Spinal cord (tissue), 10 donors: ENCODE measurements at places on chromosomes 12 and 14.

DNA sequence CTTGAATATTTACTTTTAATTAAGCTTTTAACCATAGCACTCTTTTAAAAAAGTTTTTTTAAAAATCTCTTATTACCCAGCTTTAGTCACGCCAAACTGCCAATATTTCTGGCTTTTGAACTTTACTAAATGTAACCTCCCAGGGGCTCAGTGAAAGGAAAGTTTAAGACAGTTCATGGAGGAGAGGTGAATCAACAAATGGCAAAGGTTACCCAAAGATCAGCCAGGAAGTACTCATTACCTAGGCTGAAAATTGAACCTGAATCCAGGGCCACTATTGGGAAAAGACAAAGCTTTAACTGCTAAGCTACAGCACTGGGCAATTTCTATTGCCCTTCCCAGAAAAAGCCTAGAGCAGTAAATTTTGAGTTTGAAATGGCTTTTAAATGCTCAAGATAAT, 282.2 kb downstream of the GPHN start:
- no peak overlapping the region for H3K4me3 ChIP-seq
- no peaks in the 10 kb centered on the region for H3K4me1 ChIP-seq
- H3K27ac ChIP-seq: no peak overlapping the region
- H3K27me3 ChIP-seq: no peaks in the 10 kb centered on the region

GRCh38 chr14:102594514-102595175, 2.2 kb downstream of the RCOR1 start:
- no peaks in the 10 kb centered on the region for H3K27me3 ChIP-seq
- peaks cover 21% of the 10 kb centered on the region for H3K4me1 ChIP-seq
- peaks cover 10% of the 10 kb centered on the region for H3K36me3 ChIP-seq
- no peak overlapping the region for H3K4me3 ChIP-seq

DNA sequence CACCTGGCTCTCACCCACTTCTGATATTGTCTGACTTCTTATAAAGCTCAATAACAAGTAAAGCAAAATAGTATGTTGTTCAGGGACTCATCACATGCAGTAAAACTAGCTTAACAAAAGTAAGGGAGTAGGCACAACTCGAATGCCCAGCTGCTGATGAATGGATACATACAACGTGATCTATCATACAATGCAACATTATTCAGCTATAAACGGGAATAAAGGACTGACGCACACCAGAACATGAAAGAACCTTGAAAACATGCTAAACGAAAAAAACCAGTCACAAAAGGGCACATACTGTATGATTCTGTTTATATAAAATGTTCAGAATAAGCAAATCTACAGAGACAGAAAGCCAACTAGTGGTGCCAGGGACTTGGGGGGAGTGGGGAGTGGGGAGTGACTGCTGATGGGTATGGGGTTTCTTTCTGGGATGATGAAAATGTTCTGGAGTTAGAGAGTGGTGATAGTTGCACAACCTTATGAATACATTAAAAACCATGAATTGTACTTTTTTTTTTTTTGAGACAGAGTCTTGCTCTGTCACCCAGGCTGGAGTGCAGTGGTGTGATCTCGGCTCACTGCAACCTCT, 11.1 kb downstream of the PLBD2 start:
- H3K4me1 ChIP-seq: peaks cover 3% of the 10 kb centered on the region
- H3K27ac ChIP-seq: no peak overlapping the region
- no peak overlapping the region for H3K4me3 ChIP-seq
- no peak for DNase-seq

- H3K4me1 ChIP-seq: no peaks in the 10 kb centered on the region
- no peak overlapping the region for H3K27ac ChIP-seq
- H3K36me3 ChIP-seq: peaks cover 40% of the 10 kb centered on the region
- DNase-seq: no peak
- no peaks in the 10 kb centered on the region for H3K27me3 ChIP-seq
- no peak overlapping the region for H3K4me3 ChIP-seq
These were observed 20.4 kb downstream of the HNRNPC start for GRCh38 chr14:21248739-21249411.

DNA sequence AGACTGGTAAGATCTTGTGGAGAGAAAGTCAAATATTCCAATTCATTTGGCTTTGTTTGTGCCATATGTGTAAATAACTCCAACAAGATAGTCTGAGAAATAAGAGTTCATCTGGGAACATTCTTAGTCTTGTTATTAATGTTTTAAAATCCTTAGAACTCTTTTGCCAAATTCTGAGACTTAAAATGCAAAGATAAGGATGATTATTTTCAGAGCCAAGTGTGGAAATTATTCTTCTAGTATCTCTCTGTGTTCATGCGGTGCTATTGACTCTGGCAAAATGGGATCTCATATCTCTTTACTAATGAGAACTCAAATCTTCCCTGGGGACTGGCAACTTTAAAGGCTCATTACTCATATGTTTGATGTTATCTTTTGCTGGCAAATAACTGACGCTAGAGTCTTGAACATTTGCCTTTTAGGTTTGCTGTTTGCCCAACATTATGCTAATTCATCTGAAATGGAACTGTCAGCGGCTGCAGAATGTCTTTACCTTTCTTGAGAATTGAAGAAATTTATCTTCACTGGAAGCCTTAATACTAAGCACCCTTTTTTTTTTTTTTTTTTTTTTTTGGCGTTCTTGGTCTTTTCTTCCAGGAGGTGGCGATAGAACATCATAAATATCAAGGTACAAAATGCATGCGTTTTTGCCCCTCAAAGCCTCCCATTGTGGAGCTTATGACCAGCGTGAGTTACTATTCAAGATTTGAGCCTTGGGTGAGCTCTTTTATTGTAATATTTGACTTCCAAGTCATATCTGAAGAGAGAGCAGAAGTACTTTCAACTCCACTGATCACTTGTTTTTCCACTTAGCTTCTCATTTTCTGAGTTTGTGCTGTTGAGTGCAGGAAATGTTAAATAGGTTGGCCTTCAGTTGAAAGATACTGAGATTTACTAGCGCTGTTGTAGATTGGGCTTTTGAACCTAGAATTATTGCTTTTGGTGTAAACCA, 86.5 kb downstream of the CAND1 start:
- peak; percentile 93 for DNase-seq
- no peaks in the 10 kb centered on the region for H3K4me1 ChIP-seq
- no peaks in the 10 kb centered on the region for H3K27me3 ChIP-seq
- peak overlapping the region; percentile 54 for H3K27ac ChIP-seq
- H3K4me3 ChIP-seq: no peak overlapping the region

- no peaks in the 10 kb centered on the region for H3K36me3 ChIP-seq
- no peaks in the 10 kb centered on the region for H3K4me1 ChIP-seq
- no peak for DNase-seq
These were observed 1808.9 kb upstream of the SEL1L start for GRCh38 chr14:83342590-83342989.

DNA sequence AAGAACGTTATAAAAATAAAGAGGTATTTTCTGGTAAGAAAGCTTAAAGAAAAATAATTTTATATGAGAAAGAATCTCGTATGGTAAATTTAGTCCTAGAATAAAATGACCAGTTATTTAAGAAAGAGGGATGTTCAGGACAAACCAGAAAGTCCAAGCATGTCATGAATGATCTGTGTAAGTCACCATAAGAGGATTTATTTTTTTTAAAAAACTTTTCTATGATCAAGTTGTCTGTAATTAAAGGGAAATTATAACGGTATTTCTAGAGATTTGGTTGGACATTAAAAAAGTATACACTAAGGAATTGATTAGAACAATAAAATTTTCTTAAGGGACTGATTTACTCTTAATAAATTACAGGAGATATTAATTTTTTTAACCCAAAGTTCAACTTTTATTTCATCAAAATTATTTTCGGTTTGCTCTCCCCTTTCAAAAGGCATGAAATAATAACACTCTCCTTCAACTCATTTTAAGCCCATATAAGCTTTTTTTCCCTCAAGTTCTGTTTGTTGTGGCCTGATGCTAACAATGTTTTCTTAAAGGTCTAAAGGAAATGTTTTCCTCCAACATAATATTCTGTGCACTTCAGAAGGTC, 49.9 kb upstream of the CPSF6 start:
- no peak overlapping the region for H3K4me3 ChIP-seq
- no peak for DNase-seq
- no peaks in the 10 kb centered on the region for H3K27me3 ChIP-seq
- no peak overlapping the region for H3K27ac ChIP-seq

GRCh38 chr12:79934281-79935020, 446 bp downstream of the PPP1R12A start:
- no peaks in the 10 kb centered on the region for H3K36me3 ChIP-seq
- H3K4me1 ChIP-seq: no peaks in the 10 kb centered on the region
- peak overlapping the region; percentile 95 for H3K27ac ChIP-seq
- peak overlapping the region; percentile 81 for H3K4me3 ChIP-seq
- no peaks in the 10 kb centered on the region for H3K27me3 ChIP-seq

DNA sequence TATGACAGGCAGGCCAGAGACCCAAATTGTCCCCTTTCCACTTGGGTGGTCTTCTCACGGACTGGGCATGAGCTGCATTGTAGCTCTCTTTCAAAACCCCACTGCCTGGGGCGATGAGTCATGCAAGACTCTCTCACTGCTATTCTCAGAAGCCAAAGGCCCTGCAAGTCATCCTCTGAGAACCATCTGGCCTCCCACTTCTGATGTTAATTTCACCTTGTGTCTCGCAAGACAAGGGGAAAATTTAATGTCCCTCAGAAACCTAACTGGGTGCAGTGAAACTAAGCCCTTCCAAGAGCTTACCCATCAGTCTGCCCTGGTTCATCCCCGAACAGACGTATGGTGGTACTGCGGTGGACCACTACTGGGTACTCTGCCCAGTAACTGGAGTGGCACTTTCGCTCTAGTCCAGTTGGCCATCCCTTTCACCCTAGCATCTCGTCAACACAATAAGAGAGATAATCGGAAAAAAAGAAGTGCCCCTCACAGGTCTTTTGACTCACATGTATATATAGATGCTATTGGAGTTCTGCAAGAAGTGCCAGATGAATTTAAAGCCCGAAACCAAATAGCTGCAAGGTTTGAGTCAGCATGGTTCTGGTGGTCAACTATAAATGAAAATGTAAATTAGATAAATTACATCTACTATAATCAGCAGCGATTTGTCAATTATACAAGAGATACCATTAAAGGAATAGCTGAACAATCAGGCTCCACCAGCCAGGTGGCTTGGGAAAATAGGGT, 31.3 kb upstream of the LALBA start:
- H3K4me3 ChIP-seq: no peak overlapping the region
- peak; percentile 14 for DNase-seq
- no peaks in the 10 kb centered on the region for H3K27me3 ChIP-seq
- H3K4me1 ChIP-seq: no peaks in the 10 kb centered on the region
- H3K36me3 ChIP-seq: no peaks in the 10 kb centered on the region

DNA sequence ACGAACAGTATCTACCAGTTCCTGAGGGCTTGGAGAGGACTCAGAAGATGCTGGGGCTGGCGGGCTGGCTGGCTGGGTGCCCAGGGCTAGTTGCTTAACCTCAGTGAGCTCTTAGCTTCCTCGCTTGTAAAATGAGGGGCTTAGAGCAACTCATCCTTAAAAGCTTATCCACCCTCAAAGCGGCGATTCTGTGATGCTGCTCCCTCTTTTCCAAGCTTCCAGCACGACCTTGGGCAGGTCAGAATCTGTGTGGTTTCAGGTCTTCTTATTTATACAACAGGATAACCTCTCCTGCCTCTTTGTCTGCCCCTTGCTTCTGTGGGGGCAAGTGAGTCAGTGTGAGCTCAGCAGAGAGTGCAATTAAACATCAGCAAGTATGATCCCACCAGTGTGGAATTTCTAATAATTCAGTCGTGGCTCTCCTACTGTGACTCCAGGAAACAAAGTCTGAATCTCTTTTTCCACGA, 281.8 kb downstream of the KSR2 start:
- DNase-seq: peak; percentile 27
- H3K36me3 ChIP-seq: no peaks in the 10 kb centered on the region
- peaks cover 5% of the 10 kb centered on the region for H3K4me1 ChIP-seq
- H3K27me3 ChIP-seq: no peaks in the 10 kb centered on the region
- H3K4me3 ChIP-seq: no peak overlapping the region
- H3K27ac ChIP-seq: no peak overlapping the region

- H3K27me3 ChIP-seq: no peaks in the 10 kb centered on the region
- no peak for DNase-seq
- no peak overlapping the region for H3K27ac ChIP-seq
- H3K4me3 ChIP-seq: no peak overlapping the region
These were observed 208.2 kb downstream of the EPS8 start for GRCh38 chr12:15581006-15581405.

- no peak overlapping the region for H3K4me3 ChIP-seq
- H3K27me3 ChIP-seq: no peaks in the 10 kb centered on the region
- H3K4me1 ChIP-seq: no peaks in the 10 kb centered on the region
- no peak for DNase-seq
- H3K36me3 ChIP-seq: no peaks in the 10 kb centered on the region
These were observed 62.2 kb downstream of the BMP4 start for GRCh38 chr14:53894456-53894855.

DNA sequence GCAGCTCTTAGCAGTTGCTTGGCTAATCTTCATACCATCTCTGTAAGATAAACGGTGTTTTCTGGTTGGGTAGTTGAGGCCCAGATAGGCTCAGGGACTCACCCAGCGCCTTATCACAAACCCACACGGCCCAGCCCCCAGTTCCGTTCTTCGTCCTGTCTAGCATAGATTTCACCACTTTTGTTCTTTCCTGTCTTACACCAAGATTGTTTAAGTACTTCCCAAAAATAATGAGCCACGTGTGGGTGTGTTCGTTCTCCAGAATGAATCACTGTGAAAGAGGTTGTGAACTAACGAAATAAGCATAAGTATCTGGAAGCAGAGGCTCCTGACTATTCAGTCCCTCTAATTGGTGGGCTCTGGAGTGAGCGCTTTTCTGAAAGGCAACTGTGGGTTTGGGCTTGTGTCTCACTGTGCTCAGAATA, 21.4 kb downstream of the ACVR1B start:
- DNase-seq: no peak
- peaks cover 6% of the 10 kb centered on the region for H3K4me1 ChIP-seq
- no peak overlapping the region for H3K27ac ChIP-seq
- peaks cover 22% of the 10 kb centered on the region for H3K36me3 ChIP-seq

DNA sequence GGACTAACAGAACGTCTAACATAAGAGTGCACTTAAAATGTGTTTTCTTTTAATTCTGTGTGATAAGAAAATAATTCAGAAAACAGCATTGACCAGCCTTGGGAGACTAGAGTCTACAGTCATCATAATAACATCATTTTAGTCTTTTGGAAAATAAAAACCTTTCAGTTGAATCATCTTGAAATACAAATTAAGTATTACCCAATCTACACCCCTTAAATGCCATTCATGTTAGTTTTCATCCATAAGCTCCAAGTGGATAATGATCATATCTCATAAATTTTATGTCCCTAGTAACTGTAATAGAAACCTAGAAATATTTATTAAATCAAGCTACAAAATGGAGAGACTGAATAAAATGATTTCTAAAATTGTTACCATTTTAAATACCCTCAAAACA, 32.4 kb downstream of the EPS8 start:
- no peak overlapping the region for H3K27ac ChIP-seq
- no peak overlapping the region for H3K4me3 ChIP-seq

DNA sequence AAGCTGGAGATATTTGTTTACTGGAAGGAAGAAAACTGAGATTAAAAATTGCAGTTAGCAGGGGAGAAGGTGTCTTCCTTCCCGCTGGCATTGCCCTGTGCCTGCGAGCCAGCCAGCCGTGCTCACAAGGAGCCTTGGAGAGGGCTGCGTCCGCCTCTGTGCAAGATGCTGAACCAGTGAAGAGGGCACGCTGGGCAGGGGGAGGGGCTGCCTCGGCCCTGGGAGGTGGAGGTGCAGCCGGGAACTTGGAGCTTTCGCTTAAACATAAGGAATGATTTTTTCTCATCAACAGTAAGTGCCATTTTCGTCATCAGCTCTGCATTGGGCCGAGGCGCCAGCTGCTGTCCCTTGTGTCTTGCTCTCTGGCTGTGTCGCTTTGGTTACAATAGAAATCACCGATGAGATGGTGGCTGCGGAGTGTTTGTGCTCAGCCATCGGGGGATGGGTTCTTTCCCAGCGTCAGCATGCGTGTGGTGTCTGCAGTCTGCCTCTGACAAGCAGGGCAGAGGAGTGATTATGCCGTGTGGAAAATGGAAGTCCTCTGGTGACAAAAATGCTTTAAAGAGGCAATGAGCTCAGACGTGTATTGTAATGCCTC, 97.3 kb downstream of the ESR2 start:
- H3K27ac ChIP-seq: peak overlapping the region; percentile 87
- peak; percentile 85 for DNase-seq
